ENCODE measurements at places on chromosomes 4 and X.

DNA sequence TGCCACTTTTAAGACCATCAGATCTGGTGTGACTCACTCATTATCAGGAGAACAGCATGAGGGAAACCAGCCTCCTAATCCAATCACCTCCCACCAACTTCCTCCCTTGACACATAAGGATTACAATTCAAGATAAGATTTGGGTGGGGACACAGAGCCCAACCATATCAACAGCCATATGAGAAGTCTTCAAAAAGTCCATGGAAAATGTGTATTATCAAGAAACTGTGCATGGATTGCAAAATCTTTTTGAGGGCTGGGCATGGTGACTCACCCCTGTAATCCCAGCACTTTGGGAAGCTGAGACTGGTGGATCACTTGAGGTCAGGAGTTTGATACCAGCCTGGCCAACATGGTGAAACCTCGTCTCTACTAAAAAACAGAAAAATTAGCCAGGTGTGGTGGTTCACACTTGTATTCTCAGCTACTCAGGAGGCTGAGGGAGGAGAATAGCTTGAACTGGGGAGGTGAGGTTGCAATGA, 17.8 kb upstream of the RPL39 start:
- no peak for DNase-seq

DNA sequence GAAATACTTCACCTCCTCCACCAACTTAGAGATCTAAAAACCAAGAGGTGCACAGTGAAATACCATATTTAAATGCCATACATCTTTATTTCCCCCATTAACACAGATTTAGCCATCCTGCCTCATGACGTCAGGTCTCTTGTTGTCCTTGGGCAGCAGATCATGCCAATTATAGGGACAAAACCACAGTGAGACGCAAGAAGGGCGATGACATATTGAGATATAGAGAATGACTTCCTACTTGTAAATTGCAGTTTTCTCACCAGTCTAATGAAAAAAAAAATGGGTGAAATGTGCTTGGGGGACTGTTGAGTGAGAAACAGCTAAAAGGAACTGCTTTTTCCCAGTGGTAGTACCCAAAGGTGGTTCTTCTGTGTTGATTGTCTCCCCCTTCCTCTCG, 24.3 kb downstream of the RS1 start:
- no peak for DNase-seq

GRCh38 chr4:10741961-10742699, 57.6 kb upstream of the CLNK start:
- DNase-seq = no peak

DNA sequence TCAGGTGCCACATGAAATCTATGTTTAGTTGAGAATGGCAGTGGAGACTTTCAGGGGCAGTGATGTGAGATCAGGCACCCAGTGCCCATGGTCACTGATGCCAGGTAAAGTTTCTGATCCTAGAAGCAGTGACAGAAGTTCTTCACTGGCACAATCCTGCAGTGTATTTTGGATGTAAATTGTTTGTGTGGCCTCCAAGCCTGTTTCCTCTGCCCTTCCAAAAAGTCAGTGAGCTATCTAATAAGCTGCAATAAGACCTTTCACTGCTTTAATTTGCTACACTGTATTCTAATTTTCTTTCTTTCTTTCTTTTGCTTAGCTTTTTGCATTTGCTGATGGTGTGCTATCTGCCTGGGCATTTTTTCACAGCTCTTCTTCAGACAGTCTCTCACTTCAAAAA, 1348.6 kb downstream of the ADGRL3 start:
- DNase-seq = no peak

- no peak for DNase-seq
Observed at GRCh38 chrX:33465137-33465536, 253.8 kb upstream of the DMD start.

DNA sequence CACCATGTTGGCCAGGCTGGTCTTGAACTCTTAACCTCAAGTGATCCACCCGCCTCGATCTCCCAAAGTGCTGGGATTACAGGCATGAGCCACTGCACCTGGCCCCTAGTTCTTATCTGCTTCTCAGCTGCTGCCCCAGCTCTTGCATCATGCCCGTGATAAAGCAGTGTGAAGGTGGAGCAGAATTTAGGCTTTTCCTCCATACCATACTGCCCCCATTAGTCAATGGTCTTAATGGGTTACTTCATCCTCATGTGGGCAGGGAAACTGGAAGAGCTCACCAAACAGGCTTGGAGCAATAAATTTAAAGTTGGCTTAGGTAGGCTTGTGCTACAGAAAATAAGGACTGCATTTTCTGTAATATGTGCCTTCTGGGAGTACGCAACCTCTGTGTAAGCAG, 636.9 kb upstream of the BOD1L1 start:
- no peak for DNase-seq

GRCh38 chrX:24150898-24151297, 1.4 kb downstream of the ZFX start:
- no peak for DNase-seq

- no peak for DNase-seq
Observed at GRCh38 chr4:29756966-29757365, 963.2 kb upstream of the PCDH7 start.

- DNase-seq = no peak
Observed at GRCh38 chrX:16743604-16744325, 24.4 kb downstream of the SYAP1 start.

- no peak for DNase-seq
Observed at GRCh38 chr4:106245176-106245575, 70.8 kb downstream of the TBCK start.

DNA sequence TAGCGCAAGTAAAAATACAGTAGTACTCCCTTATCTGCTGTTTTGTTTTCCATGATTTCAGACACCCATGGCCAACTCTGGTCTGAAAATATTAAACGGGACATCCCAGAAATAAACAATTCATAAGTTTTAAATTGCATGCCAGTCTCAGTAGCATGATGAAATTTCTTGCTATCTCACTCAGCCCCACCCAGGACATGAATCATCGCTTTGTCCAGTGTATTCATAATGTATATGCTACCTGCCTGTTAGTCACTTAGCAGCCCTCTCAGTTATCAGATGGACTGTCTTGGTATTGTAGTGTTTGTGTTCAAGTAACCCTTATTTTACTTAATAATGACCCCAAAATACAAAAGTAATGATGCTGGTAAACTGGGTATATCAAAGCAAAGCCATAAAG, 158.2 kb upstream of the DDIT4L start:
- DNase-seq = no peak

DNA sequence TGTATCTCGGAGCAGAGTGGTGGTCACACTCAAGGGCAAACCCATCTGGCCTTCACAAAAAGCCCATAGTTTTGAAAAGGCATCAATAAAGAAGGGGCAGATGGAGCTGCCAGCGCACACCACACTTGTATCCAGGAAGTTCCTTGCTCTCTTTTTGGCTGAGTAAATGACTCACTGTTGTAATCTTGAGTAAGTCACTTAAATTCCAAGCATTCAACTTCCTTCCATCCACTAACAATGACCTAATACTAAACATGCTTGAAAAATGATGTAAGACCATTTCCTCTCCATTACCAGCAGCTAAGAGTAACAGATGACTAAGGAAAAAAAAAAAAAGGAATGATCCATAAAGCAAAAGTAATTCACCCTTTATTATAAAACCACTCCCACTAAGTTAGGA, 32.4 kb upstream of the MYOZ2 start:
- DNase-seq = no peak

- DNase-seq = no peak
Observed at GRCh38 chr4:58175024-58175423, 1064.8 kb upstream of the IGFBP7 start.

- no peak for DNase-seq
Observed at GRCh38 chr4:106659371-106659770, 290.8 kb upstream of the GIMD1 start.

DNA sequence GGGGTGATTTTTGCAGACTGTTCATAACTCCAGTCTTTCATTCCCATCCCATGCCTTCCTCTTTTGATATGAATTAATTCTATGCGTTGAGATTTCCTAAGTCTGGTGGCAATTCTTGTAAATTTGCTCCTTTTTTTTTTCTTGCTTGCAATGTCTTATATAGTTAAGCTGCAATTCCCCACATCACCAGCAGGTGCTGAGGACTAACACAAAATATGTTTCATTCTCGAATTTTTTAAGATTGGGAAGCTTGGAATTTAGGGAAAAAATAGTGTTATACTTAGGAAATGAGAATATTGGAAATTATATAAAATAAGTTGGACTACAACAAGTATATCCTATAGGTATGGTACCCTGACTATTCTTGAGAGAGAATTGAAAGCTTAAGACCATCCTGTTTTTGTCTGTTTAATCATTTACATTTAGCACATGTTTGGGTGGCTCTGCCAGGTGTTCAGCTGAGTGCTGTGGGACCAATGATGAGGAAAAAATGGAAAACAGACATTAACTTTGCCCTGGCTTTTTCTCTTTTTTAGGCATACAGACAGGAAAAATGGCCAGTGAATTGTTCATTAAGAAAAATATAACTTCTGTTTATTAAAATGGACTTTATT, 30.2 kb downstream of the AFF2 start:
- DNase-seq = peak; percentile 2

GRCh38 chr4:122854447-122855352, 28.1 kb downstream of the FGF2 start:
- DNase-seq = no peak

DNA sequence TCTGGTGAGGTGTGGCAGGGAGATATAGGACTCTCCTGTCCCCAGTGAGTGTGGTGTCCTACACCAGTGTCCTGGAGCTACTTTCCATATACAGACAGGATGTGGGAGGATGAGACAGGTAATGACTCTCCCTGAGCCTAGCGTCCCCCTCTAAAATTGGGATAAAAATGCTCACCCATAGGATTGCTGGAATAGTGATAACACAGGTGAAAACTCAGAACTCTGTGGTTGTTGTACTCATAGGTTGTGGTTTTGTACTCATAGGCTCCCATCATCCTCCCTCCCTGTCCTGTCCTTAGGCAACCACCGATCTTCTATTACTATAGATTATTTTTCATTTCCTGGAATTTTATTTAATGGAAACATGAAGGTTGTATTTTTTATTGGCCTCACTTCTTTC, 60.7 kb upstream of the NXF3 start:
- DNase-seq = no peak

DNA sequence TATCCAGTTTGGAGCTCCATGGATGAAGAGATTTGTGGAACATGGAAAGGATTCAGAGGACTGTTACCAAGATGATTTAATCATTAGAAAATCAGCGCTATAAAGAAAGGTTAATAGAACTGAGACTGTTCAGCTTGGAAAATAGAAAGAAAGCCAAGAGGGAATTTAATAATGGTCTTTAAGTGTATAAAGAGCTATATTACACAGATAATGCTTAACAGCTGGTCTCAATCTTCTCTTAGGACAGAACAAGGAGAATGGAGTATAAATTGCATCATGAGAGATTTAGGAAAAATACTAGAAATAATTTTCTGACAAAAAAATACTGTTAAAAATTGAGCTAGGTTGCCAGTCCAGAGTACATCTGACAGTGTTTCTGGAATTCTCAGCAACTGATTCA, 91.3 kb upstream of the MAGEC2 start:
- DNase-seq = no peak

GRCh38 chr4:78885598-78885997, 53.6 kb downstream of the PAQR3 start:
- no peak for DNase-seq

DNA sequence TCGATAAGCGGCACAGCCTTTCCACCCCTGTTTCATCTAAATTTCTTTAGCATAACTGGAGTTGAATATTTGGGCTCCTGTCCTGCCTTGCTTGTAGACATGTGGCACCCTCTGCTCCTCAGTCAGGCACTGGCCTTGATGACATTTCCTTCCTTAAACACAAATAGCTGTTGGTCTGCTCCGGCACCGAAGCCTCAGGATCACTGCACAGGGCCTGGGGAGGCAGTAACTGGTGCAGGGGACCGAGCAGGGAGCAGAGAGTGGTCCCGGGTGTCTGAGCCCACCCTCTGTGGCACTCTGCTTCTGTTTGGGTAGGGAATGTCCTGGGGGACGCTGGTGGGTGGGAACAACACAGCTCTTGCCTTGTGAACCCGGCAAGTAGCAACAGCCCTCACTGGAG, 13.6 kb downstream of the RGS12 start:
- DNase-seq = no peak

GRCh38 chr4:184261246-184261645, 43.6 kb upstream of the ENPP6 start:
- no peak for DNase-seq

DNA sequence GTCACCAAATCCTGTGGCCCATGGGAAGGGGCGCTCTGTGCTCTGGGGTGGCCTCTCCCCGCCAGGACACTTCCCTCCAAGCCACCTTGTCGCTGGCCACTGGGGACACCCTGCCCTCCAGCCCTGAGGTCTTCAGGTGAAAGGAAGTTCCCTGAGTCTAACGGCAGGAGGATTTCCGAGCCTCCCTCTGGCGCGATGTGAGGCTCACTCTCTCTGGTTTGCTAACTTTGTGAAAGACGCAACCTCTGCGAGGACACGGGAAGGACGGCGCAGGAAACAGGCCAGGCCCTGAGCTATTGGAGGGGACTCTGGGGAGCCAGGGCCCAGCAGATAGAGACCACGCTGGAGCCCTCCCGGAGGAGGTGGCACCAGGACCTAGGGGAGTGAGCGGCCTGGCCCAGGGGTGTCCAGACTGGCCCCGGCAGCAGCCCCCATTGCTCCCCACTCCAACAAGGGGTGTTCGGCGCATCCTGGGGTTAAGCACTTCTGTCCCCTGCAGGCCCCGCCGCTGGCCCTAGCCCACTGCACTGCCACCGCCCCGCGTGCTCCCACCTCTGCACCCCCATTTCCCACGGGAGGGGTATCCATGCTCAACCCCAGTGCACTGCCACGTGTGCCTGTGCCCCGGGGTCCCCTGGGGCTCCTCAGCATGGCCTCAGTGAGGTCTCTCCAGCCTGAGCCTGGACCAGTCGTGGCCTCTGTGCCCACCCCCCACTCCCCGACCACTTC, 72.2 kb upstream of the MXD4 start:
- no peak for DNase-seq

GRCh38 chr4:15847746-15848145, 69.6 kb downstream of the CD38 start:
- DNase-seq = no peak

DNA sequence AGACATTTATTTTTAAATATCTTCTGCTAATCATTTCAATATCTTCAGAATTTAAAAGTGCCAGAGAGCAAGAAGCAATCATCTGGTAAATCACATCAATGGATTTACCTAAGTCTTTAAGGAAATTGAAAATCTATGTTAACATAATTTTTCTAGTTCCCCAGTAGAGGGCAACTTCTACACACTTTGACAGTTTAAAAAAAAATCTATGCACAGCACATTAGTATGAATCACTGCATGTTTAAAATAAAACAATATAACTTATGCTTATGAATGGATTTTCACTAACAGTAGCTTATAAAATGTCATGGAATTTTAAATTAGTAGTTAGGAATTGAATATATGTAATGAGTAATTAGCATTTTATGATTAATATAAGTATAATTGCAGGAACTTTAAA, 126.5 kb downstream of the REELD1 start:
- DNase-seq = no peak

- no peak for DNase-seq
Observed at GRCh38 chrX:10966057-10966456, 145.1 kb upstream of the HCCS start.

- DNase-seq = peak; percentile 43
Observed at GRCh38 chrX:130916636-130917422, 13.8 kb upstream of the ENOX2 start.

- no peak for DNase-seq
Observed at GRCh38 chr4:7727749-7728148, 211.9 kb downstream of the AFAP1 start.
